Endothelial cell of umbilical vein (primary cell): ENCODE measurements at places on chromosomes 3 and 15. TPM values are rescaled to one million over a fixed set of nuclear protein-coding genes. Genes with fewer than 3 reads are reported as not detected.
A peak's percentile ranks its signal among the peaks of the same experiment; 100 is the strongest.

GRCh38 chr3:50112462-50112861 lies 23.7 kb downstream of the RBM5 start:
- no peaks in the 10 kb centered on the region for H3K4me1 ChIP-seq
- peaks cover 62% of the 10 kb centered on the region for H3K36me3 ChIP-seq
- no peak overlapping the region for H3K4me3 ChIP-seq
- no peak for DNase-seq
- no peak overlapping the region for H3K27ac ChIP-seq

DNA sequence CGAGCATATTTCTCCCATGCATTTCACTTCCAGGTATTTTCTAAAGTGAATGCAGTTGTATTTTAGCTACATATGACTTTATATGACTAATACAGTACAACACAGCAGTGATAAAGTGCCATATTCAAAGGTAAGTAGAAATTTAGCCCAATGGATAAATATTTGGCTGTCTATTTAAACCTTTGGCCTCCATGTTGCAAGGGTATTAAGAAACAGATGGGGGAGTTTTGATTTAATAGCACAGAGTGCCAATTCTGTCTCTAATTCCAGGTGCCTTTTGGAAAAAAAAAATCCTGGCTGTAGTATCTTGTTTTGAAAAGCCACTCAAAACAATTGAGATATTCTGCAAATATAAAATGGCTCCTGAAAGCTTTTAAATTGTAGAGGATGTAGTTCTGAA lies 44.9 kb upstream of the SGO1 start:
- H3K4me3 ChIP-seq = no peak overlapping the region
- H3K27me3 ChIP-seq = no peaks in the 10 kb centered on the region
- no peaks in the 10 kb centered on the region for H3K36me3 ChIP-seq

DNA sequence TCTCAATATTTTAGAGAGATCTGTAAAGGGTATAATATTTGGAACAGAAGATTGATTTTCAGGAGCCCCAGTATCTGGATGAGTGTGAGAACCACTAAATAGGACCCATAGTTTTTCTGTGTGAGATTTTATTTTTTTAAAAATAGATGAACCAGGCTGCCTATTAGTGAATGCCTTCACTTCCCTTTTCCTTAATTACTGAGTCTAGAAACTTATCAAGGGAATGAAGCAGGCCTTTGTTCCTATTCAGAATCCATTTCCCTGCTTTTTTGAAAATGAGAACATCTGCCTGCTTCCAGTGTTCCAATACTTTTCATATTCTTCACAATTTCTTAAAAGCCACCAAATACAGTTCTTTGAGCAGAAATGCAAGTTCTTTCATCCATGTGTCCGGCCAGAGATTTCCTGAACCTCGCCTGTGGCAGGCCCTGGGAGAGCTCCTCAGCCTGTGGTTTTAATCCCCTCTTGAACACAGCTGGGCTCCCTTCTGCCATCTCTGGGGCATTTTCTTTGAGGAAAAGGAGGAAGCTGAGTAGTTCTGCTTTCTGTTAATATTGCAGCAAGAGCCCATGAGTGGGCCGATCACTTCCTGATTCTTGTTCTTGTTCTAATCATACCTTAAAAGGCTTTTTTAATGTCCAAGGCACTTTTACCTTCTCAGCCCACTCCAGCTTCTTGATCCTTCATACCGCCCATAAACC lies 4.7 kb downstream of the EHD4 start:
- DNase-seq = peak; percentile 73
- peaks cover 5% of the 10 kb centered on the region for H3K36me3 ChIP-seq
- no peak overlapping the region for H3K4me3 ChIP-seq
- H3K27ac ChIP-seq = peak overlapping the region; percentile 60
- no peaks in the 10 kb centered on the region for H3K27me3 ChIP-seq

- no peaks in the 10 kb centered on the region for H3K36me3 ChIP-seq
- DNase-seq = peak; percentile 46
- peaks cover 4% of the 10 kb centered on the region for H3K27me3 ChIP-seq
- H3K4me3 ChIP-seq = no peak overlapping the region
These were observed 2.4 kb upstream of the CFAP91 start for GRCh38 chr3:119700269-119700919.

- H3K27ac ChIP-seq = no peak overlapping the region
- H3K27me3 ChIP-seq = no peaks in the 10 kb centered on the region
- no peak overlapping the region for H3K4me3 ChIP-seq
- no peaks in the 10 kb centered on the region for H3K4me1 ChIP-seq
- H3K36me3 ChIP-seq = no peaks in the 10 kb centered on the region
These were observed 54.8 kb downstream of the MAGEF1 start for GRCh38 chr3:184656829-184657681.

DNA sequence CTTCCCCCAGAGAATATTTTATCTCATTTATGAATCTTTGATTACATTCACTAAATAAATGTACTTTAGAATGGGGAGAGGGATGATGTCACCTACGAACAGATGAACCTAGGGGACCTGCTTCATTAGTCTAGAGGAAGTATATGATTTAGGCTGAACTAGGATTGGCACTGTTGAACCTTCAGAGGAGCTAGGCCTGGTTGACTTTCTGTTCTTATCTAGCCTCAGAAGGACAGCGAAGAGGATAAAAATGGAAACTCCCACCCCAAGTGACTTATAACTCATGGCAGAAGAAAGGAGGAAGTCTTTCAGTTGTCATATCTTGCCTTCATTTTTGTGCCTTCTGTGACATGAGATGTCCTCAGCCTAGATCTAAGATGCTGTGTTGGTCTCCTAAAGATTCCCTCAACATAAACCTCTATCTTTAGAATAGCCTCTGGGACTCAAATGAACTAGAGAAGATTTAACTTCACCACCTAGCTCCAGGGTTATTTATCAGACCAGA lies 42.6 kb downstream of the POLG start:
- H3K36me3 ChIP-seq = no peaks in the 10 kb centered on the region
- no peak overlapping the region for H3K4me3 ChIP-seq
- H3K27me3 ChIP-seq = no peaks in the 10 kb centered on the region
- H3K27ac ChIP-seq = no peak overlapping the region
- H3K4me1 ChIP-seq = no peaks in the 10 kb centered on the region

- no peak overlapping the region for H3K27ac ChIP-seq
- H3K27me3 ChIP-seq = no peaks in the 10 kb centered on the region
- no peaks in the 10 kb centered on the region for H3K36me3 ChIP-seq
- H3K4me1 ChIP-seq = no peaks in the 10 kb centered on the region
- DNase-seq = no peak
These were observed 221.7 kb upstream of the TMC3 start for GRCh38 chr15:81595752-81596151.

GRCh38 chr15:38551720-38552648 lies 12.6 kb downstream of the RASGRP1 start:
- no peak overlapping the region for H3K4me3 ChIP-seq
- no peaks in the 10 kb centered on the region for H3K36me3 ChIP-seq
- no peak for DNase-seq
- peaks cover 44% of the 10 kb centered on the region for H3K27me3 ChIP-seq
- no peaks in the 10 kb centered on the region for H3K4me1 ChIP-seq
- H3K27ac ChIP-seq = no peak overlapping the region

DNA sequence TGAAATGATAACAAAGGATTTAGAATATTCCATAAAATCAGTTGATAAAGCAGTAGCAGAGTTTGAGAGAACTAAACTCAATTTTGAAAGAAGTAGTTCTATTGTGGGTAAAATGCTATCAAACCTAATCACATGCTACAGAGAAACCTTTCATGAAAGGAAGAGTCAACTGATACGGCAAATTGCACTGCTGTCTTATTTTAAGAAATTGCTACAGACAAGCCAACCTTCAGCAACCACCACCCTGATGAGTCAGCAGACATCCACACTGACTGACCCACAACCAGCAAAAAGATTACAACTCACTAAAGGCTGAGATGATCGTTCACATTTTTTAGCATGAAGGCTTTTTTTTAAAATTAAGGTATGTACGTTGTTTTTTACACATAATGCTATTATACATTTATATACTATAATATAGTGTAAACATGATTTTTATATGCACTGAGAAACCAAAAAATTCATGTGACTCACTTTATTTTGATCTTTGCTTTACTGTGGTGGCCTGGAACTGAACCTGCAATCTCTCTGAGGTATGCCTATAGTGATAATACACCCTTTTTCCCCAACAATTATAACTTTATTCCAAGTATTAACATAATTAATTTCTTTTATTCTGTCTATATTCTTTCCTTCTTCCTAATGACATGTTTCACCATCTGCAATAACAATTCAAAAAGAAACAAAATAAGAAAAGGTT lies 109.9 kb downstream of the TBC1D5 start:
- DNase-seq = peak; percentile 29
- H3K27me3 ChIP-seq = no peaks in the 10 kb centered on the region
- H3K4me1 ChIP-seq = peaks cover 19% of the 10 kb centered on the region
- H3K4me3 ChIP-seq = no peak overlapping the region
- H3K36me3 ChIP-seq = no peaks in the 10 kb centered on the region

The MYL3 gene
- total RNA-seq = not detected in 2 replicates

The P2RY13 gene
- total RNA-seq = not detected in 2 replicates

The EPHB3 gene
- total RNA-seq = not detected in 2 replicates

The CRYBG3 gene
- 15.0 and 15.9 TPM in 2 replicates for total RNA-seq

The TMEM41A gene
- 16.0 and 16.8 TPM in 2 replicates for total RNA-seq

The ECE2 gene
- not detected in 2 replicates for total RNA-seq
